ENCODE measurements at places on chromosomes 2 and 18.
A peak's percentile ranks its signal among the peaks of the same experiment; 100 is the strongest.

DNA sequence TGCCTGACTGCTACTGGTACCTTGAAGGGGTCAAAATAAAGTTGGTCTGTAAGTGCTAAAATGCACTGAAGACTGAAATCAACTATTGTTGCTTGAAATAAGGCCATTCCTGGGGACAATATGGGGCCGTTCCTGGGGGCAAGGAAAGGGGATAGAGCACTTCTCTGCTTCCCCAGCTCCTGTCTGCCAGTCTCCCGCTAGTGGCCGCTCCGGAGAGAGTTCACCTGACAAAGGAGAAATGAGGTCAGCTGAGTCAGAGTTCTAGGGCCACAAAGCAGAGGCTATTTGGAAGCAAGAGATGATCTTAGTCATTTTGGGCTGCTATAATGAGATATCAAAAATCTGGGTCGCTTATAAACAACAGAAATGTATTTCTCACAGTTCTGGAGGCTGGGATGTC is 345.9 kb downstream of the TSN start:
- DNase-seq: no peak

GRCh38 chr2:136022396-136023146 is 37.1 kb upstream of the DARS1 start:
- DNase-seq: no peak

DNA sequence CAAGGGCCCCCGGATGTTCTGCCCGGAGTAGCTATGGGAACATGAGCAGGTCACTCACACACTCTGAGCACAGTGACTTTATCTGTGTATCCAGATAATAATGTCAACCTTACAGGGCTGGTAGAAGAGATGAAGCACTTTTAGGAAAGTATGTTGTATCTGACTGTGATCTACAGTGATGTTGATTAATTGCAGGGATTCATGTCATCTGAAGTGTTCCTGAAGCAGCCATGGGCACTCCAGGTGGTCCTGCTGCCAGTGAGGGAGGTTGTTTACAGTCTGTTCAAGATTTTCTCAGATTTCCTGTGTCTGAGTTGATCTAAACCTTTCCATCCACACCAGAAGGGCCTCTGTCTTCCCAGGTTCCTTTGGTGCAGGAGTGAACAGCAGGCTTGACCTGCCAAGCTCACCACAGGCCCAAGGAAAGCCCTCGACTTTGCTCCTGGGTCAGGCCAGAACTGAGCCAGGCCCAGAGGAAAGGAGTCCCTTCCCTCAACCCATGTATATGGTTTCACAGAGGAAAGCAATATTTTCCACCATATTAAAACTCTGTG is 28.0 kb downstream of the KIAA2012 start:
- no peak for DNase-seq

DNA sequence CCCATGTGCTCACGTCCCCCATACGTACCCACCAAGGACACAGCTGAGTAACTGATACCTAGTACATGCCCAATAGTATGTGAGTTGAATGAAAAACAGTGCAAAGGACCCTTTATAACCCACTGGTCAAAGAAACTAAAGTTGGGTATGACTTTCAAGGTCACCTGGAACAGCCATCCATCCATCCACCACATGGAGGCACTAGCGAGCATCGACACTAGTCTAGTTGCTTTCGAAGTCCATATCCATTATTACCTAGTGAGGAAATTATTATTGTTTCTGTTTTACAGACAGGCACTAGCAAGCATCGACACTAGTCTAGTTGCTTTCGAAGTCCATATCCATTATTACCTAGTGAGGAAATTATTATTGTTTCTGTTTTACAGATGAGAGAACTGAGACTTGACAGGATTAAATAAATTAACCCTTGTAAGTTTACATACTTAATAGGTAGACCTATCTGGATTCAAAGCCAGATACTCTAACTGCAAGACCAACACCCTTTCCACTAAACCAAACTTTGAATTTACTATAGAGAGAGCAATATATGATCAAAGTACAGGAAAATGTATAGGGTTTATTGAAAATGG is 233.7 kb downstream of the METTL4 start:
- DNase-seq: no peak

- DNase-seq: no peak
Measured at GRCh38 chr2:178404368-178404767, 46.6 kb downstream of the PRKRA start.

DNA sequence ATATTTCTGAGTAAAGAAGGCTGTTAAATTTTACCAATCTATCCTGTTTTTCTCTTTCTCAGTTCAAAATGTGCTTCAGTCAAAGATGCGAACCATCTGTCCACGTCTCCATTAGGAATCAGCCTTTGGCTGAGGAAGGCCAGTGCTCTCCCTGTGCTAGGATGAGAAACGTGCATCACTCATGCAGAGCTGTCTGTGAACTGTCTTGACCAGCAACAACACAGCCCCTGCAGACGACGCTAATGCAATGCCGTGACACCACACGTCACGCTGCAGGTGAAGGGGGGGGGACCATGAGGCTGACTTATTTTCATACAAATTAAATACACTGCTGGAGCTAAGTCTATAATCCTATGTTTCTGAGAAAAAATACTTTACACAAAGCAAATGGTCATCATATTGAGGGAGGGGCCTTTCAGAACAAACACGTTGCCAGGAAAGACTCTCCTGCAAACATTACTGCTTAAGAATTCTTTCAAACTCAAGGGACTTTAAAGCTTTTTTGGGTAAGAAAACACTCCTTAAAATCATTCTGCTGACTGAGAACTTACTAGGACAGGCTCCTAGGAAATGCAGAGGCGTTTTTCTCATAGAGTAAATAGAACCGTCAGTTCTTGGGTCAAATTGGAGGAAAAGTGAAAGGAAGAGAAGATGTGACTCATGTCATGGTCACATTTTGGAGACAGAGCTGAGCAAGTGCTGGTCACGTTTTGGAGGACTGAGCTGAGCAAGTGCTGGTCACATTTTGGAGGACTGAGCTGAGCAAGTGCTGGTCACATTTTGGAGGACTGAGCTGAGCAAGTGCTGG is 97.0 kb downstream of the MBP start:
- no peak for DNase-seq

GRCh38 chr18:25365242-25365641 is 13.3 kb upstream of the ZNF521 start:
- DNase-seq: no peak

- no peak for DNase-seq
Measured at GRCh38 chr2:212299333-212299732, 239.3 kb downstream of the ERBB4 start.

DNA sequence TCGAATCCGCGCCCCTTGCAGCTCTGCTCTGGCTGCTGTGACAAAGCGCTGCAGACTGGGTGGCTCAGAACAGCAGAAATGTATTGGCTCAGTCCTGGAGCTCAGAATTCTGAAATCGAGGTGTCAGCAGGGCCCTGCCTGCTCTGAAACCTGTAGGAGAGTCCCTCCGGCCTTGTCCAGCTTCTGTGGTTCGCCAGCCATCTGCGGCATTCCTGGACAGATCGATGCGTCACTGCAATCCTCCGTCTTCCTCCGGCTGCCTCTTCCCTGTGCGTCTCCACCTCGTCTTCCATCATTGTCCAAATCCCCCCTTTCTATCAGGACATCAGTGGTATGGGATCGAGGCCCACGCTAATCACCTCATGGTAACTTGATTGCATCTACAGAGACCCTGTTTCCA is 115.2 kb downstream of the RNF144A start:
- no peak for DNase-seq

DNA sequence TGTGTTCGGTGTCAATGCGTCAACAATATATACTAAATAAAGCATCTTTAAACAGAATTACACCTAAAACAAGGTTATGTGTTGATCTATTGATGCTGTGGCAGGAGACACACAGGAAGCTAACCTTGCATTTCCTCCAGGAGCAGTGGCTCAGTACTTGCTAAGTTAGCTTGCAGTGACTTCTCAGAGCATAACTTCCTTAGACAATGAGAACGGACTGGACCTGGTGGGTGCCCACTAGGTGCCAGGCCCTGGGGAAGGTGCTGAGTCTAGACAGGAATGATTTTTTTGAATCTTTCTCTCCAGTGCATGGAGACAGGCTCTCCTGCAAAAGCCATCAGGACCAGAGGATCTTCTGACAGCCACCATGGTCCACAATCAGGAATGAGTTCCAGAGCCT is 73.8 kb upstream of the MGAT4A start:
- no peak for DNase-seq

DNA sequence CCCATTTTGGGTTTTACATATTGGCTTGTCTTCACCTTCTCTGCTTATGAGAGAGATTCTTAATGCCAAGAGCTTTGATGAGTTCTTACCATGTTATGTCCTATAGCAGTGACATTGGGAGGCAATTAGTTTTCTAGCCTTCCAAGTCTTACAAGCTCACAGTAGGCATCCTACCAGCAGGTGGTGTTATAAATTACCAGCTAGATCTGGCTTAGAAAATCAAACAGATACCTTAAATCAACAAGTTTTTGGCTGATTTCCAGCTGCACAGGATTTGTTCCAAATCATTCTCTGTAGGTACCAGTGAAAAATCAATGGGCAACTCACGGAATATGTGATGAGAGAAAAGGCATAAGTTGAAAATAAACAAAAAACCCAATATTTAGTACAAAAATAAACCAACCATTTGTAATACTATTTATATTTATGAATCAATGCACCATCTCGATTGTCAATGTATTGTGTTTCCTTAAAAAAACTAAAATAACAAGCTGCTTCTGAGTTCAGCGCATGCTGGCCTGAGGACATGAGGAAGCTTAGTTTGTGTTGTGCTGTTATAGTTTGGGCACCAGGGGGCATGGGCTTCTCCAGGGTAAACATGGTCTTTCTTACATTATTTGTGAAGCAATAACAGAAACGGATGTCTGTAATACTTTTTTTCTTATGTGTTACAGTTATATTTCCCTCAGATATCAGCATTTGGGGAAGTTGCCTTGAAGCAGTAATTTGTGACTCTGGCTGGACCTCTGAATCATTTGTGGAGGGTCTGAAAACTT is 34.1 kb upstream of the NXPH2 start:
- DNase-seq: no peak

- DNase-seq: no peak
Measured at GRCh38 chr2:173288561-173288960, 66.1 kb upstream of the CDCA7 start.

GRCh38 chr2:7653617-7654016 is 736.4 kb downstream of the RNF144A start:
- no peak for DNase-seq

DNA sequence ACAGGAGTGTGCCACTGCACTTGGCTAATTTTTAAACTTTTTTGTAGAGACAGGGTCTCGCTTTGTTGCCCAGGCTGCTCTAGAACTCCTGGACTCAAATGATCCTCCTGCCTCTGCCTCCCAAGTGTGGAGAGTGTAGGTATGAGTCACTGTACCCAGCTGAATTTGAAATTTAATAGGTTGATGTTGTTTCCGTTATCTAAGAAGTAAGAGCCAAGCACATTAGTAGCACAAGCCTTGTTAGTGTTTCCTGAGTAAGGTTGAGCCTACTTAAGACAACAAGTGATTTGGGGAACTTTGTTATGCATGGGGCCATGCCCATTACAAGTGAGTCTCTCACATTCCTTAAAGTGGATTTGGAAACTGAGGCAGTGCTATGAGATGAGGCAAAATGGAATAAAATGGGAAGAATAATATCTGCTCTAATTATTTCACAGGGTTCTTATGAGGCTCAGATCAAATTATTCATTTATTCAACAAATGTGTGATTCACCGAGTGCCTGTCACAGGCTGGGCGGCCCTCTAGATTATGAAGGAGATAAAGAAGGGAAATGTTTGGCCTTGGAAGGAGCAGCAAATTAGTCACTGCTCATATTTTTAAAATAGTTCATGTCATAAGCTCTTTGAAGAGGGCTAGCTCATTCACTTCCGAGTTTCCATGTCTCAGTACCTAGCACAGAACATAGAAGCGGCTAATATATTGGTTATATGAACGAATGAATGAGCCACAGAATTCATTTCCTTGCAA is 217.2 kb downstream of the LDLRAD4 start:
- DNase-seq: no peak

DNA sequence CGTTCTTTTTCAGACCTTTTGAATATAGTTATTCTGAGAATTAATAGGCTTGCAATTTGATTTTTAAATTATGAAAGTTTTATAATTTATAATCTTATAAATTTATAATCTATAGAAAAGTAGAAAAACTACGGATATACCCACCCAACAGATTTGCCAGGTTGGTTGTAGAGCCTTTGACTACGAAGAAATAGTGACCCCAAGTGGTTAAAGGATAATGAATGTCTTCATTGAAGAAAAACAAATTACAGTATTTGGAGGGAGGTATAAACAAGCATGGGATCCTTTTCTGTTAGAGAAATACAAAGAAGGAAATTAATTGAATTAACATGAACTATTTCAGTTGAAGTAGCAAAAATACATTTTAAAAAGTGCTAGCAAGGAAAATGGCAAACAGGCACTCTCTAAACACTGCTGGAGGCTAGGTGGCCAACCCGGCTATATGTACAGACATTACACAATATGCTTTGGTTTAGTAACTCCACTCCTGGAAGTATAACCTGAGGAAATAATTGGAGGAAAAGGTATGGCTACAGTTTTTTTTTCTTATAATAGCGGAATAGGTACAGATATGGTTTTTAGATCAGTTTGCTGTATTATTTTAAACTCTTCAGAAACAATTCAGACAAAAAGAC is 110.9 kb downstream of the MIB1 start:
- DNase-seq: no peak

DNA sequence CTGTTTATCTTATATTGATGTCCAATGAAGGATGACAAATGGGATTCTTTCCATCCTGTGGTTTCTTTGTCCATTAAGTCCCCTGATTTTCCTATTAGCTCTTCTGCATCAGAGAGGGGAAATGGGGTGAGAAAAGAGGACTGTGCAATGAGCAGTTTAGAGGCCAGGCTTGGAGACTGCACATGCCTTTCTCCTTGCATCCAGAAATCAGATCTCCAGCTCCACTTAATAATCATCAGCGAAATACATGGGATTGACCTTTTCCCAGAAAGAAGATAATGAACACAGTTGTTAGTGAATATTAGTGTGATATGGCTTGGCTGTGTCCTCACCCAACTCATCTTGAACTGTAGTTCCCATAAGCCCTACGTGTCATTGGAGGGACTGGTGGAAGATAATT is 697.4 kb downstream of the CBLN2 start:
- no peak for DNase-seq

DNA sequence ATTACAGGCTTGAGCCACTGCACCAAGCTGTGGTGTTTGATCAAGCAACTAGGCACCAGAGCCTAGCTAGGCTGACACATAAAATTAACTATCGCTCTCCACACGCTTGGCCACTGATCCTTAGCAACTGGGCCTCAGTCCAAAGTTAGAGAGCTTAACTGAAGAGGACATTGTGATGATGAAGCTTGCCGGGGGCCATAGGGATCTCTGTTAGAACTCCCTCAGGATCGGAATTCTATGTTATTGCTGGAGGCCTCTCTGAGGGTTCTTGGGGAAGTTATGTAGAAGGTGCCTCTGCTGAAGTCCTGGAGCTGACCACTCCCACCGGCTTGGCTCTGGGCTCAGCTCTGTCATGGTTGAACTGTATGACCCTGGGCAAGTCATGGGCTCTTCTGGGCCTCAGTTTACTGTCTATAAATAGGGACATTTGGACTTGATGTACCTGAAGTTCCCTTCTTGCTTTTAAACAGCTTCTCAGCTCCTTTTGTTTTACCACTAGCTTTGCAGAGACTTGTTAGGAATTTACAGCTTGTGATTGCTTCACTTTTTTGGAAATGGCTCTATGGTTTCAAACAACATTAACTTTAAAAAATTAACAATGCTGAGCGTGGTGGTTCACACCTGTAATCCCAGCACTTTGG is 44.1 kb downstream of the GATA6 start:
- DNase-seq: peak; percentile 68

Measured in keratinocyte (primary cell).